ENCODE measurements at places on chromosomes 12 and 14. TPM values are rescaled to one million over a fixed set of nuclear protein-coding genes. Genes with fewer than 3 reads are reported as not detected.

GRCh38 chr14:23550812-23551265, 726 bp downstream of the ZFHX2 start:
- H3K4me1 ChIP-seq = no peaks in the 10 kb centered on the region
- H3K36me3 ChIP-seq = no peaks in the 10 kb centered on the region

- DNase-seq = no peak
- no peaks in the 10 kb centered on the region for H3K36me3 ChIP-seq
- peaks cover 19% of the 10 kb centered on the region for H3K4me1 ChIP-seq
- H3K27me3 ChIP-seq = peaks cover 5% of the 10 kb centered on the region
- H3K4me3 ChIP-seq = no peak overlapping the region
Observed at GRCh38 chr14:51079489-51079888, 15.4 kb downstream of the TRIM9 start.

Gene CCDC197
- not detected for total RNA-seq

Gene ACADS
- 20.6 TPM for total RNA-seq

Gene CCNK
- 20.9 TPM for total RNA-seq

- H3K27ac ChIP-seq = no peak overlapping the region
- H3K4me3 ChIP-seq = no peak overlapping the region
- no peaks in the 10 kb centered on the region for H3K27me3 ChIP-seq
Observed at GRCh38 chr14:94455928-94456327, 3.3 kb upstream of the SERPINA11 start.

DNA sequence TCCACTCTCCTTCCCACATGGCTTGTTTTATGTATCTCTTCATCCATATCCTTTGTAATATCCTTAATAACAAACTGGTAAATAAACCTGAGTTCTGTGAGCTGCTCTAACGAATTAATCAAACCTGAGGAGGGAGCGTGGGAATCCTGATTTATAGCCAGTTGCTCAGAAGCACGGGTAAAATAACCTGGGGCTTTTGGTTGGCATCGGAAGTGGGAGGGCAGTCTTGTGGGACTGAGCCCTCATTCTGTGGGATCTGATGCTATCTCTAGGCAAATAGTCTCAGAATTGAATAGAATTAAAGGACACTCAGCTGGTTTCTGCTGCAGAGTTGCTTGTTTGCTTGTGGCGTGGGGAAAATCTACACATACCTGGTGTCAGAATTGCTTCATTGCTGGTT, 17.5 kb upstream of the LDHB start:
- peaks cover 25% of the 10 kb centered on the region for H3K27me3 ChIP-seq
- H3K36me3 ChIP-seq = no peaks in the 10 kb centered on the region
- no peaks in the 10 kb centered on the region for H3K4me1 ChIP-seq
- H3K27ac ChIP-seq = no peak overlapping the region

Gene AQP2
- total RNA-seq = not detected

GRCh38 chr14:49919825-49920659, 27.2 kb downstream of the ARF6 start:
- DNase-seq = no peak
- no peak overlapping the region for H3K27ac ChIP-seq
- no peaks in the 10 kb centered on the region for H3K36me3 ChIP-seq
- H3K27me3 ChIP-seq = no peaks in the 10 kb centered on the region
- no peak overlapping the region for H3K4me3 ChIP-seq

- DNase-seq = peak; percentile 99
- no peaks in the 10 kb centered on the region for H3K36me3 ChIP-seq
- H3K4me3 ChIP-seq = peak overlapping the region; percentile 42
- peak overlapping the region; percentile 97 for H3K27ac ChIP-seq
Observed at GRCh38 chr12:31518680-31519227, 72.2 kb downstream of the DENND5B start.

DNA sequence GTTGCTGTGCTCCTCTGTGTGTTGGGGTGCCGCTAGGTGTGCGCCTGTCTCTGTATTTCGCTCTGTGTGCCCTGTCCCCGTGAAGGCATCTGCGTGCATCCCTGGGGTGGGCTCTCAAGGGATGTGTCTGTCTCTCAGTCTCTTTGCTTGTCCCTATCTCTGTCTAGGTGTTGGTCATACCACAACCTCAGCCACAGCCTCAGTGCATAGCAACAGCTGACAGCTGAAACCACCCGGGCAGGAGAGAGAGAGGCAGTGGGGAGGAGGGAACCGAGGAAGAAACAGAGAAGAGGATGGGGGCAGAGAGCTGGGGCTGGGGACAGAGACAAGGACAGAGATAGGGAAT, 953 bp upstream of the NXPH4 start:
- H3K36me3 ChIP-seq = peaks cover 5% of the 10 kb centered on the region
- no peak overlapping the region for H3K27ac ChIP-seq
- H3K27me3 ChIP-seq = peaks cover 2% of the 10 kb centered on the region
- DNase-seq = peak; percentile 71
- H3K4me1 ChIP-seq = peaks cover 5% of the 10 kb centered on the region

GRCh38 chr12:83763425-83763824, 1076.7 kb downstream of the TMTC2 start:
- H3K27me3 ChIP-seq = no peaks in the 10 kb centered on the region
- no peaks in the 10 kb centered on the region for H3K36me3 ChIP-seq
- no peak overlapping the region for H3K27ac ChIP-seq
- H3K4me3 ChIP-seq = no peak overlapping the region
- no peaks in the 10 kb centered on the region for H3K4me1 ChIP-seq

DNA sequence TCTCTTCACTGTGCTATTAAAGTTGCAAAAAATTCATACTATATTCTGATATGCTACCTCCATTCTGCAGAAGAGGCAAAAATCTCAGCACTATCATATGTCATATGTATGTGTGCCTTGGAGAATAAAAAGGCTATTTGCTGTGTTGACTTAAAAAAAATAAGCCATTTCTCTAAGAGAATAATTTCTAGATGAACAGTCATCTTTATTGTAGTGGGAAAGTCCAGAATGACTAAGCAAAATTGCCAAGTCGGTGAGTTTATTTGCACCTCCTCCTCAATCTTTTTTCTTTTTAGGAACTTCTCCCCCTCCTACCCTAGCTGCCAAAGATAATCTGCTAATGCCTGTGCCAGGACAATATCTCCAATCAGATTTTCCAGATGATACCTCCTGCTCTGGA, 353.8 kb upstream of the FAR2 start:
- no peak overlapping the region for H3K4me3 ChIP-seq
- no peaks in the 10 kb centered on the region for H3K36me3 ChIP-seq
- DNase-seq = peak; percentile 49
- peaks cover 7% of the 10 kb centered on the region for H3K4me1 ChIP-seq
- H3K27me3 ChIP-seq = no peaks in the 10 kb centered on the region

GRCh38 chr12:117528538-117528937, 167.1 kb upstream of the NOS1 start:
- H3K4me1 ChIP-seq = no peaks in the 10 kb centered on the region
- no peaks in the 10 kb centered on the region for H3K27me3 ChIP-seq
- H3K36me3 ChIP-seq = no peaks in the 10 kb centered on the region
- H3K4me3 ChIP-seq = no peak overlapping the region
- H3K27ac ChIP-seq = no peak overlapping the region

GRCh38 chr12:13390381-13390861, 193.9 kb downstream of the EMP1 start:
- H3K4me1 ChIP-seq = peaks cover 16% of the 10 kb centered on the region
- peak overlapping the region; percentile 34 for H3K27ac ChIP-seq
- H3K36me3 ChIP-seq = no peaks in the 10 kb centered on the region
- DNase-seq = peak; percentile 92
- peak overlapping the region; percentile 14 for H3K4me3 ChIP-seq

Gene STAT6
- total RNA-seq = 103 TPM

DNA sequence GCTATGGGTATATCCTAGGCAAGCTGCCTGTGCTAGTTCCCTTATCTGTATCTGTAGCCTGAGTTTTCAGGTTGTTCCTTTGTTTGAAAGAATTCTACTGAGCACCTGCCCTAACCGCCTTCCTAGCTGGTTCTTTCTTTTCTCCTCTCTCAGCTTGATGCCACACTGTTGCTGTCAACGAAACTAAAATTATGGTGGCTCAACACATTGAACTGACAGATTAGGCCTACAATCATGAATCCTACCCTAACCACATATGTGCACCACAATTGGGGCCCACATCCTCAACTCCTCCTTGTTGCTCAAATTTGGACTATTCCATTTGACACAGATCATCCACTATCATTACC, 36.2 kb upstream of the RESF1 start:
- no peak overlapping the region for H3K27ac ChIP-seq
- H3K4me3 ChIP-seq = no peak overlapping the region
- no peaks in the 10 kb centered on the region for H3K4me1 ChIP-seq
- H3K36me3 ChIP-seq = no peaks in the 10 kb centered on the region

DNA sequence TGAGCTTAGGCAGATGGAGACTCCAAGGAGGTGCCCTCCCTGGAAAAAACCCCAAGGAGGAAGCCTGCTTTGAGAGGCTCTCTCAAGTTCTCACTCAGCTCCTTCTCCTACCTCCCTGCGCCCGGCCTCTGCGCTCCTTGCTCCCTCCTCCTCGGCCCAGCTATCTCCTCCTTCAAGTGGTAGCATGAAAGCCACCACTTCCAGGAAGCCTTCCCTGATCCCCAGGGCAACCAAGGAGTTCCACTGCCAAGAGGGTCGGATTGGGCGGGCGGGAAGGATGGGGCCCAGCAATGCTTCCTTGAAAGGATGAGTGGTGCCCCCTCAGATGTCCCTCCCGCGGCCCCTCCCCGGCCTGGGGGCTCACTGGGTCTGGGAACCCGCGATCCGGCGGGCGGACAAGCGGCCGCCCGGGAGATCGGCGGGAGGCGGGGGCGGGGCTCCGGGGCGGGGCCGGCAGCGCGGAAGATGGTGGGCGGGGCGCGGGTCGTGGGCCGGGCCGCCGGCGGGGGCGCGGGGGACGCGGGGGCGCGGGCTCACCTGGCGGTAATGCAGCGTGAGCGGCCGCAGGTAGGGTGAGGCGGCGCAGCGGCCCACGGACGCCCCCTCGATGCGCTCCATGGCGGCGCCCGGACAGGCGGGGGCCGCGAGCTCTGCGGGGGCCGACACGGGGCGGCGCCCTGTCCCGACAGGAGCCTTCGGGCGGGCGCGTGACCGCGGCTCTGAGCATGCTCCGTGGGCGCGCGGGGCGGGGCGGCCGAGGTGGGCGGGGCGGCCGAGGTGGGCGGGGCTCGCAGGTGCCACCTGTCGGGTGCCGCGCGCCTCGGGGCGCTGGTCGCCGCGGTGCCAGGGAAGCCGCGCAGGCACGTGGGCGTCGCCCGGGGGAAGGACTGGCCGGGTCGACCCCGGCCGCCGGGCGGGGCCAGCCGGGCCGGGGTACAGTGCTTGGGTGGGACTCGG, at the start of gene NUDT14:
Gene NUDT14 (minus strand): TSS at position 721 of the 957 bp plus-strand sequence. CDS start 103 bp downstream, at position 618.
- DNase-seq = peak; percentile 86
- no peaks in the 10 kb centered on the region for H3K36me3 ChIP-seq
- no peak within 1 kb of the TSS for H3K27ac ChIP-seq

- DNase-seq = no peak
- H3K4me3 ChIP-seq = no peak overlapping the region
- H3K4me1 ChIP-seq = no peaks in the 10 kb centered on the region
- H3K36me3 ChIP-seq = no peaks in the 10 kb centered on the region
- H3K27me3 ChIP-seq = peaks cover 68% of the 10 kb centered on the region
Observed at GRCh38 chr12:4416276-4416675, 29.3 kb downstream of the FGF6 start.

DNA sequence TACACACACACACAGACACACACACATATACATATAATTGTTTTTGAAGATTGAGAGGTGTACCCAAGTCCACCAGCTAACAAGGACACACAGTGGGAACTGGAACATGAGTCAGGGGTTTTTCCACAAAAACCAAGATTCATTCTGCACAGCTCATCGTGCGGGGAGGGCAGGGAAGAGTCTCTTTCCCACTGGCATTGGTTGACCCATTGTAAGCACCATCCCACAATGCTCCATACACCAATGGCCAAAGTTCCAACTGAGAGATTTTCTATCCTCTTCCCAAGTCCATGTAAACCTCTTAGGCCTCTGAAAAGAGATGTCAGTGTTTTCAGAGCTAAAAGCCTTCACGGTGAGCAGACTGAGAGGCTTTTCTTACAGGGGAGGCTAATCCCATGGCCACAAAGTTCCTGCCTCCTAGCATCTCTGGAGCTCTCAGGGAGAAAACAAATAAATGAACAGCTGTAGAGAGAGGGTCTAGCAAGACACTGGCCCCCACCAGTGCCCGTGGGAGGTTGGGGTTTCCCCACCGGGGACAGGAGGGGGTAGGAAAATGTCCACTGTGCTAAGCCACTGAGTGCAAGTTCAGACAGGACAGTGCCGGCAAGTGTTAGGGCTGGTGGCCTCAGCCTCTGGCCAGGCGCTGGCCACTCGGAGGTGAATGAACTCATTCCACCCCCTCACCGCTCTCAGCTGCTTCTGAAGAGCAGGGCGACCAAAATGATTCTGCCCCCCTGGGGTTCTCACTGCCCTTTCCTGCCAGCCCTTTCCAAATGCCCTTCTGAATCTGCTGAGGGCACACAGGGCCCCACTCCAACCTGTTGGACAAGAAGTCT, 21.5 kb upstream of the TC2N start:
- H3K4me3 ChIP-seq = no peak overlapping the region
- H3K4me1 ChIP-seq = peaks cover 7% of the 10 kb centered on the region
- H3K36me3 ChIP-seq = peaks cover 20% of the 10 kb centered on the region
- H3K27me3 ChIP-seq = no peaks in the 10 kb centered on the region

Gene ZNF839
- 8.4 TPM for total RNA-seq

GRCh38 chr12:2841056-2841650, 6.3 kb upstream of the NRIP2 start:
- H3K4me1 ChIP-seq = no peaks in the 10 kb centered on the region
- no peak overlapping the region for H3K27ac ChIP-seq
- no peaks in the 10 kb centered on the region for H3K27me3 ChIP-seq
- DNase-seq = no peak
- H3K4me3 ChIP-seq = no peak overlapping the region

Gene MYH7
- total RNA-seq = not detected

DNA sequence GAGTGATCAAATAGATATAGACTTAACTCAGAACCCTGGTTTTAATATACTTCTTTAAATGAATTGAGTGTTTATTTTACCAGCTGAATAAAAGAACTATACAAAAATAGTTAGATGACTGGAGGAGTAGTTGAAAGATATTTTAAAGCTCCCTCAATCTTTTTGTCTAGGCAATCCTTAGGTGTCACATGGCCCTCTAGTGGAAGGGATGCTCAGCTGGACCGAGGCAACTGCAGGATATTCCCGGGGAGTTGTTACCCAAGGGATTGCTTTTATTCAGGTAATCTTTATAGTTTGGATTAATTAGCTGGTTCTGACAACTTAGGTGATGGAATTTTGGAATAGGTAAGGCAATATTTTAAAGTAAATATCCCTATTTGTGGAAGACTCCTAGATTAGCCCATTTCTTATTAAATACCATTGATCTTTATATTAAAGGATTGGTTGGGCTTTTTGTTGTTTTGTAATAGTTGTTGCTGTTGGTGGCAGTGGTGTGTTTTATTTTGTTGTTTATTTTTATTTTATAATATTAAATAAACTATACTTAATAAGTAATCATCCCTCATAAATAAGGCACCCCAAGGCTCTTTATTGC, 57.1 kb downstream of the ZDHHC17 start:
- H3K4me3 ChIP-seq = no peak overlapping the region
- no peaks in the 10 kb centered on the region for H3K4me1 ChIP-seq
- H3K27me3 ChIP-seq = no peaks in the 10 kb centered on the region
- H3K36me3 ChIP-seq = peaks cover 20% of the 10 kb centered on the region

DNA sequence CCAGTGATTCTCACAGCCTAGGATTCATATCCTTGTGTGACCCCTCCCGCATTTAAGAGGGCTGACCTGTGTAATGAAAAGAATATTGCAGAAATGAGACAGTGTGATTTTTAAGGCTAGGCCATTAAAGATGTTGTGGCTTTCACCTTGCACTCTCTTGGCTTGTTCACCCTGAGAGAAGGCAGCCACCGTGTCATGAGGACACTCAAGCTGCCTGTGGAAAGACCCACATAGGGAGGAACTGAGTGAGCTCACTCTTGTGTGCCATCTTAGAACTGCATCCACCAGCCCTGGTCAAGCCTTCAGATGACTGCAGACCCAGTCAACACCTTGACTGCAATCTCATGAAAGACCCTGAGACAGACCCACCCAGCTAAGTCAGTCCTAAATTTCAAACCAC, 46.3 kb upstream of the TMPO start:
- no peak overlapping the region for H3K27ac ChIP-seq
- H3K27me3 ChIP-seq = no peaks in the 10 kb centered on the region
- no peaks in the 10 kb centered on the region for H3K36me3 ChIP-seq
- DNase-seq = no peak
- no peak overlapping the region for H3K4me3 ChIP-seq
- H3K4me1 ChIP-seq = peaks cover 15% of the 10 kb centered on the region

Gene ERGIC2
- total RNA-seq = 265 TPM

Measured in GM23248 (cell line).